ENCODE measurements at places on chromosomes 2 and 18.

DNA sequence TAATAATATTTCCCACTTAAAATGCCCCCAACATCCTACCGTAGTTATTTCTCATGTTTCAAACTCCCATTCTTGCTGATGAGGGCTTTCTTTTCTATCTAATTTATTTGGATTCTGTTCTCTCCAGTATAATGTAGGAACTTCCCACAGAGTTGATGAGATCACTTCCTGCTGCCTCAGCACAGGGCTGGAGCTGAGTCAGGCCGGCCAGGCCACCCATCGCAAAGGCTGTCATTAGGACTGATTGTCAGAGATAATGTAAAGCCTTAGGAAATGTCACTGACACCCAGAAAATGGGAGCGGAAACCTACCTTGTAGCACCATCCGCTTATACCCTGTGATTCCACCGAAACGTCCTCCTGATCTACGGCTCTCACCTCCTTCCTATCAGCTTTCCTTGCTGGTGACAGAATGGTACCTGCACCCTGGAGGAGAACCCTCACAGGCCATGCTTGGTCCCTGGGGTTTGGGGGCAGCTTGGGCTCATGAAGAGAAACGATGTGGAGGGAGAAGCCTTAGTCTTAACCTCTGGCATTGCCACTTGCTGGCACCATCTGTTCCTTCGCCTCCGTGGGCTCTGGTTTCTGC, 672.8 kb upstream of the ID2 start:
- no peak overlapping the region for H3K27ac ChIP-seq
- H3K27me3 ChIP-seq = peaks cover 30% of the 10 kb centered on the region
- H3K4me3 ChIP-seq = no peak overlapping the region
- peaks cover 6% of the 10 kb centered on the region for H3K4me1 ChIP-seq
- no peaks in the 10 kb centered on the region for H3K36me3 ChIP-seq

DNA sequence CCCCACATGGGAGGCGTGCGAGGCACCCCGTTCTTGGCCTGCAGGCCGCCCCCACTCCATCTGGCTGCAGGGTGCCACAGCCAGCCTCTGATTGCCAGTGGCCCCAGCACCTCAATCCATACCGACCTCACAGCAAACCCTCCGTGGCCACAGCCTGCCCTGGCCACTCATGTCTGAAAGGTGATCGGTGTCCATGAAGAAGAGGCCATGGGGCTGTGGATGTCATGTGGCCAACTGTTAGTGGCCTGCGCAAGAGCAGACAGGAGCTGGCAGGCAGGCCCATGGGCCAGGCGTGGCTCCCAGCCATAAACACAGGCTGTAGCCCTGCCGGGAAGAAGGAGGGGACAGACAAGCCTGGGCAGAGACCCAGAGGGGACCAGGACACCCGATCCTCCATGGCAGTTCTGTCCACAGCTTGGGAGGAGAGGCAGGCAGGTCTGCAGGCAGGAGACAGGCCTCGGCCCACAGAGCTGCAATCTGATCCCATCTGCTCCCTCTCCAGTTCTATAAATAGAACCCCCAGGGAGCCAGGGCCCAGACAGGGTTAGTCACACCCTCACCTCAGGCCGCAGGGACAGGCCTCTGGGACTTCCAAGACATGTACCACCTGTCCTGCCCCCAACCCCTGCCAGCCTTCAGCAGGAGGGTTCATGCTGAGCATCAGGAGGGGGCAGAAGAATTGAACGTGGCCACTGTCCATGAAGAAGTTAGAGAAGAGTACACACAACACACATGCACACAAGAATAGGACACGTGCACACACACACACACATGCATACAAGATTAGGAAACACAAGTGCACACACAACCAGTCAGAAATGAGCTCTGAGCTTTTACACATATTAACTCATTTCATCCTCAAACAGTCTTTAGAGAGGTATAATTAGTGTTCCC, 16.9 kb downstream of the STEAP3 start:
- no peak for ATAC-seq
- no peak overlapping the region for H3K27ac ChIP-seq
- peaks cover 21% of the 10 kb centered on the region for H3K4me1 ChIP-seq
- peaks cover 5% of the 10 kb centered on the region for H3K36me3 ChIP-seq

DNA sequence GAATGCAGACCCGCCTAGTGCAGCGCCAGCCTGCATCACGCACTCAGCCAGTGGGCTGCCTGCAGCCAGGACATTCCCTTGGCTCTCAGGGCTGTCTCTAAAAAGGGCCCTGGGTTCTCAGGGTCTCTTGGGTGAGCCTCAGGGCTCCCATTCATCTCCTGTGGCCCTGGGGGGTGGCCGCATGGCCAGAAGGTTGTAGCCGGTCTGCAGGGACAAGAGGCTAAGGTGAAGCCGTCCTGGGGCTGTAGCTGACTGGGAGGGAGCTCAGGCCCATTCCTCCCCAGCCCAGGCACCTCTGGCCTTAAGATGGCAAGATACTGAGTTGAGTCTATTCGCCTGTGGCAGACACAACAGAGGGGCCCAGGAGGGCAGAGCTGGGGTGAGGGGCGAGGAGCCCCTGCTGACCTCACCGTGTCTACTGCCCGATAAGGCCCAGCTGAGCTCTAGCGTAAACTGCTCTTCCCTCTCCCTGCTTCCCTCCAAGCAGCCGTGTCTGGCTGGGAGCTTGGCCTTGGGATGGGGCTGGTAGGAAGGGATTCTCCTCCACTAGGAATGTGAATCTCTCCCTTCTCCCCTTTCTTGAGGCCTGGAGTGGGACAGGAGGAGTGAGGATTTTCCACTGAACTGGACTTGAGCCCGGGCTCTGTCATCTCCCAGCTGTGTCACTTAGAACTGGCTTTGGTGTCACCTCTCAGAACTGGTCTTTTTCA, 37.9 kb downstream of the INHBB start:
- ATAC-seq = no peak
- H3K4me3 ChIP-seq = no peak overlapping the region
- no peaks in the 10 kb centered on the region for H3K36me3 ChIP-seq
- H3K27ac ChIP-seq = no peak overlapping the region

DNA sequence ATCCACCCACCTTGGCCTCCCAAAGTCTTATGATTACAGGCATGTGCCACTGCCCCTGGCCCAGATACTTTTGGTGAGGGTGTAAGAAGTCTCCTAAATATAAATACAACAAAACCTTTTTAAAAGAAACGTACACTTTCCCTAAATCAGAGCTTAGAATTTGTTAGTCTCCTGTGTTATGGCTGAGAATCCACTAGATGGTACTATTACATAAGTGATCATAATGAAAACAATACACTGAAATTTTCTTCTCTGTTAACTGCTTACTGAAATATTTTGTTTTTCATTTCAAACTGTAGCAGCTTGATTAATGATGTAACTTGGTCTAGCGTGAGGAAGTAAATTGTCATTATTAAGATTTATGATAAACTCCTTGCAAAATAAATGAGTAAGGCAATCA, 74.8 kb upstream of the FAM98A start:
- no peaks in the 10 kb centered on the region for H3K27me3 ChIP-seq
- no peak for ATAC-seq
- H3K36me3 ChIP-seq = no peaks in the 10 kb centered on the region
- no peaks in the 10 kb centered on the region for H3K4me1 ChIP-seq

- H3K36me3 ChIP-seq = no peaks in the 10 kb centered on the region
- no peaks in the 10 kb centered on the region for H3K27me3 ChIP-seq
- ATAC-seq = no peak
- no peak overlapping the region for H3K4me3 ChIP-seq
- no peaks in the 10 kb centered on the region for H3K4me1 ChIP-seq
These were observed 1175.1 kb upstream of the ACVR2A start for GRCh38 chr2:146669735-146670134.

DNA sequence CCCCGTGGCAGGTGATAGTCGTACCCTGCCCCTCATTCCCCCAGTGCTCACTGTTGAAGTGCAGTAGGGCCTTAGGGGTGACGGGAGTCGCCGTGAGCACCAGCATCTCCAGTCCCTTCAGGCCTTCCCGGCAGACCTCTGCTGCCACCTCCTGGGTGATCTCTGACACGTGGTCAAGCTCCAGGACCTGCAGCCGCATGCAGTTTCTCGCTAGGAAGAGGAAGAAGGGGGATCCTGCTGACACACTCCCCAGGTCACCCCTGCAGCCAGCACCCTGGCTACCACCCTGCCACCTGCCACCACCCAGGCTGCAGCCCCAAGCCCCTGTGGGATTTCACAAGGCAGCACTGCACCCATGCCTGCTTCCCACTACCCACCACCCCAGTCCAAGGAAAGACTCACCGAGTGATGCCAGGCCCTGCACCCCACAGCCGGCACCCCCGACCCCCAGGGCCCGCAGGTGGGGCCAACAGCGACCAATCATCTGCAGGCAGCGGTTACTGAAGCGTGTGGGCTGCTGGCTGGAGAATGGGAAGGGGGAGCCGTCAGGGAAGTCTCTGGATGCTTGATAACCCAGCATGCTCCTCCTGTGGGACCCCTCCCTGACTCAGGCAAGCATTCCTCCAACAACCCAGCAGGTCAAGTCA, 23.8 kb downstream of the FBXO41 start:
- H3K27ac ChIP-seq = no peak overlapping the region
- H3K4me1 ChIP-seq = peaks cover 6% of the 10 kb centered on the region
- H3K4me3 ChIP-seq = no peak overlapping the region
- no peaks in the 10 kb centered on the region for H3K27me3 ChIP-seq
- ATAC-seq = no peak

DNA sequence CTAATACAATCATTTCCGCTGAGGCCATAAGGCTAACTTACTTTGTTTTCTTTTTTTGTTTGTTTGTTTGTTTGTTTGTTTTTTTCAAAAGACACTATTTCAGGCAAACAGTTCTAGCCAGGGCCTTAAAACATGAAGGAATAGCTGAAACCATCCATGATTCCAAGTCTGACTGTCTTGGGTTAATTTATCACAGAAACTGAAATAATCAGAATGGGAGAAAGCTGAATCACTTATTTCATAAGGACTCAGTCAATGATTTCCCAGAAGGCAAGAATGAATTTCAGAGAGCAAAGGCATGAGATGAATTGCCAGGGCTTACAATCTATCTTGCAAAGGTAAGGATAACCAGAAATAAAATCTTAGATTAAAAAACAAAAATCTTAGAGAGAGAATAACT, 1315.1 kb downstream of the SUCLG1 start:
- H3K4me3 ChIP-seq = no peak overlapping the region
- no peak overlapping the region for H3K27ac ChIP-seq
- no peak for ATAC-seq

DNA sequence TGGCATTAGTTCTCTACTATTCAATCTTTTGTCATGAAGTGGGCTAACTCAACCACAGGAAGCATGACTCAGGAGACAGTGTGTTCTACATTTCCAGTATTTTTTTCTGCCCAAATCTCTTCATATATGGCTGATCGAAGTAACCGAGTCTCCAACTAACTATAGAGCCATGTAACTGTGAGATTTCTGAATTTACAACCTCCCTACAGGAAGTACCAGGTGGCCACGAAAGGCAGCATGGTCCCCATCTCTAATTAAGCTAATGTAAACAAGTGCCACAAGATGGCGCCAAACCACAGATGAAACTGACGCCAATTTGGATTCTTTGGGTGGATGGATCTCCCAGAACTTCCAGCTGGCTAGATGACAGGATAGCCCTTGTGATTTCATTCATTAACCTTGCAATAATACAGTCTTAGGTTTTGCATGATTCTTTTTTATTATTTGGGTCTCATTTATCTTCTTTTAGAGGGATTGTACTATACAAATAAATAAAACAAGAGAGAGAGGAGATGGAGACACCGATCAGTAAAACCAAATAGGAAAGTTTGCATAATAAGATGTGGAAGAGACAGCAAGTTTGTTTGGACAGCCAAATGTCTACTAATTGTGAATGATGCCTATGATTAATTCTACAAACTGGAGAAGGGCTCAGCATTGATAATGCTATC, 18.3 kb upstream of the ARHGAP15 start:
- peak; percentile 74 for ATAC-seq
- no peaks in the 10 kb centered on the region for H3K27me3 ChIP-seq
- peaks cover 6% of the 10 kb centered on the region for H3K4me1 ChIP-seq
- no peak overlapping the region for H3K27ac ChIP-seq

- H3K36me3 ChIP-seq = no peaks in the 10 kb centered on the region
- H3K4me1 ChIP-seq = peaks cover 6% of the 10 kb centered on the region
- peaks cover 4% of the 10 kb centered on the region for H3K27me3 ChIP-seq
- no peak overlapping the region for H3K27ac ChIP-seq
- ATAC-seq = peak; percentile 92
These were observed 43.6 kb upstream of the MAP2 start for GRCh38 chr2:209380293-209380692.

DNA sequence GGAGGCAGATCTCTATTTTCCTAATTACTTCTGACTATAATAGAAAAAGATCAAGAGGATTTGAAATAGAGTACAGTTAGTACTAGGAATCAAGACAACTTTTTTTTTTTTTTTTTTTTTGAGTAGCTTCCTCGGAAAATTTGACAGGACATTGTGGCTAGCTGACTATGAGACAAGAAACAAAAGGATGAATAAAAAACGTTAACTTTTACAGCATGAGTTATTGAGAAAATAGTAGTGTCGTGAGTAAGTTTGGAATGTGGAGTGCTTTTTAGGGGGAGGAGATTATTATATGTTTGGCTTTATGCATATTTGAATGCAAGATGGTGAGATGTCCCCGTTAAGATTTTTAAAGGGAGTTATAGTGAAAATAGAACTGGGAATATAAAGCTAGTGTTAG, 27.7 kb upstream of the CPS1 start:
- H3K4me1 ChIP-seq = no peaks in the 10 kb centered on the region
- no peak overlapping the region for H3K4me3 ChIP-seq
- no peak for ATAC-seq
- no peaks in the 10 kb centered on the region for H3K36me3 ChIP-seq
- no peak overlapping the region for H3K27ac ChIP-seq

GRCh38 chr2:70310899-70311298, 9.0 kb upstream of the FAM136A start:
- no peak overlapping the region for H3K4me3 ChIP-seq
- no peaks in the 10 kb centered on the region for H3K36me3 ChIP-seq
- peaks cover 12% of the 10 kb centered on the region for H3K27me3 ChIP-seq
- no peaks in the 10 kb centered on the region for H3K4me1 ChIP-seq

All from stimulated activated memory B cell treated with anti-CD40 and anti-IgM and Interleukin-4, amounts not matched to agents 10 μg/mL and 1 μg/mL and 100 μg/mL, for 72 hours (primary cell).